Thyroid gland (tissue), 4 donors: ENCODE measurements at places on chromosomes 1 and 21.

DNA sequence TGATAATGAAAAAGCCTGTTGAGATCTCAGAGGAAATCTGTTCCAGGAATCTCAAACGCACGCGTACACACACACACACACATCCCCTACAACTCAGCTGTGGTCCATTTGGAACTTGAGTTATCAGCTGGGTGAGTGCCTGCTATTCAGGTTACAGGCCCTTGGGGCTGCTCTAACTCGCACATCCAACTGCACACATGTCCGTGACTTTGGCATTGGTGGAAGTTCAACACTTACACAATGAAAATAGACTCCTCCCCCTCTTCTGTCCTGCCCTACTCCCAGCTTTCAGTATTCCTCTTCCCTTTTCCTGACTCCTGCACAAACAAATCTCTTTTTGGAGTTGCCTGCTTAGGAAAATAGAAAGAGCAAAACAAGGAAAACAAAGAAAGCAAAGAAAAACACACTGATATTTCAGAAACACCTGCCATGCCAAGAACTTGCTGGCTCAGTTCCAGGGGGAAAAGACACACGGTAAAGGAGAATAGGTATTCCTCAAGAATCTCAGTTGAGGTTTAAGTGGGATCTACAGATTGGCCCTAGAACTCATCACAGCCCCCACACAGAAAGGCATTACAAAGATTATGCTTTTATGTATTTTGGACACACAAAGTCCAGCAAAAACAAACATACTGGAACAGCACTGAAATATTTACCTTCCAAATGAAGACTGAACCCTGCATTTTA, 140.9 kb downstream of the TGFBR3 start:
- no peaks in the 10 kb centered on the region for H3K27me3 ChIP-seq
- peak; percentile 70 for DNase-seq
- H3K36me3 ChIP-seq = no peaks in the 10 kb centered on the region

DNA sequence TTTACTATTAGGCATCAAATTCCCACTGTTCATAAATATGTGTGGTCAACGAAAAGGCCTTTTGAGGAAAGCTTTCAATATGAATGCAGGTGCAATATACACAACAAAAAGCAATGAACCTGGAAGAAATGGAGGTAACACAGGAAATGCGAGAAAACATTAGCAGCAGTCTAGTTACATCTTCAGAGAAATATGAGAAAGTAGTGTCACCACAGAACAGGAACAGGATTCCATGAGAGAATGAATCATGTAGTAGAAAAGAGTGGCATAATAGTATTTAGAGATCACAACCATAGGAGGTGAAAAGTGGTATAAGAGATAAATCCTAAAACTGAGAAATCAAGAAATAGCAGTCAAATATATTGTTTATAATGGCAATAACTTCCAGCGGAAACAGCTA, 103.7 kb downstream of the AK5 start:
- no peaks in the 10 kb centered on the region for H3K36me3 ChIP-seq
- no peaks in the 10 kb centered on the region for H3K27me3 ChIP-seq
- no peaks in the 10 kb centered on the region for H3K4me1 ChIP-seq
- no peak overlapping the region for H3K27ac ChIP-seq
- no peak overlapping the region for H3K4me3 ChIP-seq

- H3K27me3 ChIP-seq = no peaks in the 10 kb centered on the region
- DNase-seq = no peak
- H3K4me1 ChIP-seq = peaks cover 12% of the 10 kb centered on the region
- no peak overlapping the region for H3K27ac ChIP-seq
Measured at GRCh38 chr21:44944596-44944995, 4.8 kb downstream of the SLX9 start.

DNA sequence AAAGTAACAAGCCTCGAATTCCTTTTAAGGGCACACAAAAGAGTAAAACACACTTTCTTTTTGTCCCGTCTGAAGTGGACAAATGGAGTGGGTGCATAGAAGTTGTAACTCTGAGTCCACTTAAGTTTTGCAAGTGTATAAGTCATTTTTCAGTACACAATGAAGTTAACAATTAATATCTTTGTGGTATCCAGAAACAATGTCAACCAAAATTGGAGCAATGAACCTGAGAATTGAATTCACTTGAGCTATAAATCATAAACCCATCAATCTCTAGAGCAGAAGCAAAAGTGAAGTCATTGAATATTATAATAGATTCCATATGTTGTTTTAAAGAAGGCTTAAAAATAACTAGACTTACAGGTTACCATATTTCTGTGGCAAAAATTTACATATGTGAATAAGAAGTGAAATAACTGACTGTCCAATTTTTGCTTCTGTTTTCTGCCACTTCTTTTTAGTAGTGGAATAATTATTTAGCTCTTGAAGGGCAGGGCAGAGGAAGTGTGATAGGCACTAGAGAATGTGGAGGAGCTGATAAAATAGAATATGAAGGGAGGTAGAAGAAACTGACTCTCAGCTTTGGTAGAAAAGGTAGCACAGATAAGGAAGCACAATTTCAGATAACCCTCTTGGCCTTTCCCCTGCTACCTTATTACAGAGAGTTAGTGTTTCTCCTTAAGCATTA, 73.9 kb upstream of the RGL1 start:
- no peak overlapping the region for H3K4me3 ChIP-seq
- H3K27me3 ChIP-seq = no peaks in the 10 kb centered on the region
- peaks cover 4% of the 10 kb centered on the region for H3K4me1 ChIP-seq
- no peaks in the 10 kb centered on the region for H3K36me3 ChIP-seq
- DNase-seq = no peak

DNA sequence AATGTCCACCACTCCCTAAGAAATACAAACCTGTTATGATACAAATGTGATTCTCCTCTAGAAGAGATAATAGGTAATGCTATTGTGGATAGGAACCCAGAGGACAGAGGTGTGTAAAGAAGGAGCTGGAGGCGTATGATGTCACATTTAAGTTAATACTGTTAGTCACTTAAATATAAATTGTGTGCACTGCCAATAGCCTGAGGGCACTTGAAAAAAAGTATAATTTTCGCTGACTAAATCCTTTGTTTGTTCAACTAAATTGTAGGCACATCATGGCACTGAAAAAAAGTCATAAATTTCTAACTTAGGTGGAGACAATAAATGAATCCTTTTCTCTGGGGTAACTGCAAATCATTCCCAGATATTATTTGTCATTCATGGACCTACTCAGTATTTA, 4.4 kb downstream of the RCSD1 start:
- no peaks in the 10 kb centered on the region for H3K36me3 ChIP-seq
- no peaks in the 10 kb centered on the region for H3K4me1 ChIP-seq
- no peak overlapping the region for H3K27ac ChIP-seq
- no peak for DNase-seq
- H3K27me3 ChIP-seq = no peaks in the 10 kb centered on the region

- no peak for DNase-seq
- H3K27me3 ChIP-seq = no peaks in the 10 kb centered on the region
- no peaks in the 10 kb centered on the region for H3K36me3 ChIP-seq
Measured at GRCh38 chr1:172790245-172790644, 131.3 kb downstream of the FASLG start.

DNA sequence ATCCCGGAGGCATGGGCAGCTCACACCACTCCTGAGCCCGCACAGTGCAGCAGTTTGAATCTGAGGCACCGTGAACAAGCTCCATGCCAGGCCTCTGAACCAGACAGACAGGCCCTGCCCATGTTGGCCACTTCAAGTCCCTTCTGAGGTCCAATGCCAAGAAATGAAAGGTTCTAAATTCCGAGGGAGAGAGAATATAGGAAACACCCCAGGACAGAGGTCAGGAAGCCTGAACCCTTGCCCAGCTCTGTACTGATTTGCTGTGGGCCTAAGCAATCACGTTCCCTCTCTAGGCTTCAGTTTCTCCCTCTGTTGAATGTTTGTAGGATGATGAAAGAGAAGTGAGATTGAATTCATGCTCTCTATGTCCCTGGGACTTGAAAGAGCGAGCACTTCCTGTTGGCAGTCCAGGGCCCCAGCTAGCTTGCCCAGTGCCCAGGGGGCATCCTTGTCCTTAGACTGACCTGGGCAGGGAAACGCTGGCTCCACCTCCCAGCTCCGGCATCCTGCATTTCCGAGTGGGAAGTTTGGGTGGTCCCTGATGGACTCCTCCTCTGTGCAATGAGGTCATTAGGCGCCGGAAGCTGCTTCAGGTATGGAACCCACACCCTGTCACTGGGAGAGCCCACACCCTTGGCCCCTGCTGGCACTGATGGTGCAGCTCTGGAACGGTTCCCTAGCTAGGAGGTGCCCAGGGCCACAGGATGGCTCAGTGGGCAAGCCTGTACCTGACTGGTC, 242.4 kb upstream of the TMEM51 start:
- H3K27ac ChIP-seq = peak overlapping the region; percentile 71
- DNase-seq = peak; percentile 74
- H3K4me3 ChIP-seq = no peak overlapping the region
- H3K36me3 ChIP-seq = no peaks in the 10 kb centered on the region

DNA sequence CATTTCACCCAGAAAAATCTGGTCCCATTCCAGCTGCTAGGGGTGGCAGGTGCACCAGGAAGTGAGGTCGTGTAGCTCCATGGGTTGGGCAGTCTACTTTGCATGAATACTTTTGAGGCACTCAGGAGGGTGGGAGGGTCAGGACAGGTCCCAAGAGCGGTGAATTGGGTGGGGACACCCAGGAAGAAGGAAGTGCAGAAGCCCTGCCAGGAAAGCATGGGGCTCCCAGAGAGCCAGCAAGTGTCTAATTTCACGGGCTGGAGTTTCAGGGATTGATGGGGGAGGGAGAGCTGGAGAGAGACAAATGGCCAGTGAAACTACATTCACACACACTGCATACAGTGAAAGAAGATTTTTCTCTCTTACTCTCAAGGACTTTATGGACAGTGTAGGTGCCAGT, 137.8 kb downstream of the GALNT2 start:
- H3K36me3 ChIP-seq = no peaks in the 10 kb centered on the region
- H3K4me1 ChIP-seq = peaks cover under 1% of the 10 kb centered on the region
- DNase-seq = peak; percentile 69
- H3K27me3 ChIP-seq = no peaks in the 10 kb centered on the region

GRCh38 chr21:42392731-42393442, 3.0 kb downstream of the TMPRSS3 start:
- H3K27ac ChIP-seq = no peak overlapping the region
- H3K4me3 ChIP-seq = no peak overlapping the region
- H3K27me3 ChIP-seq = no peaks in the 10 kb centered on the region
- DNase-seq = no peak
- H3K36me3 ChIP-seq = no peaks in the 10 kb centered on the region
- H3K4me1 ChIP-seq = peaks cover 19% of the 10 kb centered on the region

- H3K4me1 ChIP-seq = peaks cover 10% of the 10 kb centered on the region
- H3K27me3 ChIP-seq = no peaks in the 10 kb centered on the region
- H3K4me3 ChIP-seq = no peak overlapping the region
- H3K36me3 ChIP-seq = no peaks in the 10 kb centered on the region
- DNase-seq = no peak
- H3K27ac ChIP-seq = peak overlapping the region; percentile 67
Measured at GRCh38 chr1:230170153-230170547, 103.1 kb downstream of the GALNT2 start.

DNA sequence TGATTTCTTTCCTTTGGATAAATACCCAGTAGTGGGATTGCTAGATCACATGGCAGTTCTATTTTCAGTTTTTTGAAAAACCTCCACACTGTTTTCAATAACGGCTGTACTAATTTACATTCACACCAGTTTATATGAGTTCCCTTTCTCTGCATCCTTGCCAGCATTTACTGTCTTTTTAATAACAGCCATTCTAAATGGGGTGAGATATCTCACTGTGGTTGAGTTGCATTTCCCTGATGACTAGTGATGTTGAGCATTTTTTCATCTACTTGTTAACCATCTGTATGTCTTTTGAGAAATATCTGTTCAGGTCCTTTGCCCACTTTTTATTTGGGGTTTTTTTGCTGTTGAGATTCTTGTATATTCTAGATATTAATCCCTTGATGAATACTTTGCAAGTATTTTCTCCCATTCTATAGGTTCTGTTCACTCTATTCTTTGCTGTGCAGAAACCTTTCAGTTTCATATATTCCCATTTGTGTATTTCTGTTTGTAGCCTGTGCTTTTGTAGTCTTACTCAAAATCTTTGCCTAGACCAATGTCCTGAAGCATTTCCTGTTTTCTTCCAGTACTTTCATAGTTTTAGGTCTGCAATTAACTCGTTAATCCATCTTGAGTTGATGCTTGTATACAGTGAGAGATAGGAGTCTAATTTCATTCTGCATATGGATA, 7.3 kb downstream of the HENMT1 start:
- H3K27ac ChIP-seq = no peak overlapping the region
- no peak for DNase-seq
- H3K4me1 ChIP-seq = no peaks in the 10 kb centered on the region
- H3K27me3 ChIP-seq = no peaks in the 10 kb centered on the region
- no peaks in the 10 kb centered on the region for H3K36me3 ChIP-seq

DNA sequence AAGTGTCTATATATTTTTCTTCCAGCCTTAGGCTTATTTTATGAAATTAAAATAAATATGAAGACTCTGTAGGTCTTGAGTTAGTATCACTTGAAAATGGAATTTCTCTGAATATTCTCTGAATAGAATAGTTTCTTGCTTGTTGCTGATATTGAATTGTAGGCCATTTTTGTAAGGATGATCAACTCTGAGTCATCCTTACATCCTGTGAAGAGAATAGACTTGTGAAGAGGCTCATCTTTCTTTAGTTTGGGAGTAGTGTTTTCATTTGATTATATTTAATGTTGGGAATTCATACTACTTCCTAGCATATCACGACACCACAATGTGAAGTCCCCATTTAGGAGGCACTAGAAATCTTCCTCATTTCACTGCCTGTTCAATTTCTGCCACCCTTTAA, 27.5 kb upstream of the CD1D start:
- H3K4me3 ChIP-seq = no peak overlapping the region
- no peak overlapping the region for H3K27ac ChIP-seq
- no peaks in the 10 kb centered on the region for H3K36me3 ChIP-seq
- H3K27me3 ChIP-seq = no peaks in the 10 kb centered on the region

DNA sequence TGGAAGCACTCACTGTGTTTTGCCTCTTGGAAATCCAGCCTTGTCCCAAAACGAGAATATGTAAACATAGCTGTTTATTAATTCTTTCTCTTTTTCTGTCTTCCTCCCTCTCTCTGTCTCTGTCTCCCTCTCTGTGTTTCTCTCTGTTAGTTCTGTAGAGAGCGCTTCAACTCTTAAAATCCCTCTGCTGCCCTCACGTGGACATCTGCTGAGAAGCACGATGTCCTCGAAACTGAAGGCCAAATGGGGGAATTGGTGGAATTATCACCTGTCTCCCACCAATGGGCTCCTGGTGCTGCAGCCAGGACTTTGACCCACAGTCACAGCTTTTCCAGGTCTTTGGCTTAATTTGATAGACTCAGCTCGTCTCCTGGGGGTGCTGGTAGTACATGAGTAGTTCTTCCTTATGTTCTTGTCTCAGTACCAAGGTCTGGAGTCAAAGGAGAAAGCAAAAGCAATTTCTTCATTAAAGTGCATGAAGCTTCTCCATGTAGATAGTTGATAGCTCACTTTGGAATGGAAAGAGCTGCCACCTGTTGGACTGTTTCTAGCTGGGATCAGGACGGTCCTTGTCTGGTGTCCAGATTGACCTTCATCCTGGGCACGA, 5.5 kb upstream of the GBP6 start:
- no peaks in the 10 kb centered on the region for H3K4me1 ChIP-seq
- H3K36me3 ChIP-seq = no peaks in the 10 kb centered on the region
- peak; percentile 85 for DNase-seq
- no peak overlapping the region for H3K27ac ChIP-seq
- no peak overlapping the region for H3K4me3 ChIP-seq
- no peaks in the 10 kb centered on the region for H3K27me3 ChIP-seq

GRCh38 chr1:216462066-216462775, 39.0 kb upstream of the USH2A start:
- no peaks in the 10 kb centered on the region for H3K4me1 ChIP-seq
- no peaks in the 10 kb centered on the region for H3K36me3 ChIP-seq
- DNase-seq = no peak
- H3K4me3 ChIP-seq = no peak overlapping the region
- no peak overlapping the region for H3K27ac ChIP-seq
- no peaks in the 10 kb centered on the region for H3K27me3 ChIP-seq

- no peaks in the 10 kb centered on the region for H3K36me3 ChIP-seq
- no peak overlapping the region for H3K4me3 ChIP-seq
- no peaks in the 10 kb centered on the region for H3K4me1 ChIP-seq
- no peak for DNase-seq
- no peaks in the 10 kb centered on the region for H3K27me3 ChIP-seq
Measured at GRCh38 chr1:55280731-55281130, 65.6 kb upstream of the USP24 start.
